ENCODE measurements at places on chromosomes 13 and 19.

GRCh38 chr13:100022798-100023197 is 41.2 kb downstream of the ZIC2 start:
- no peak for DNase-seq

- no peak for DNase-seq
Measured at GRCh38 chr19:37986048-37986750, 79.2 kb downstream of the SIPA1L3 start.

GRCh38 chr13:98975822-98976261 is 2.0 kb downstream of the DOCK9 start:
- DNase-seq: no peak

DNA sequence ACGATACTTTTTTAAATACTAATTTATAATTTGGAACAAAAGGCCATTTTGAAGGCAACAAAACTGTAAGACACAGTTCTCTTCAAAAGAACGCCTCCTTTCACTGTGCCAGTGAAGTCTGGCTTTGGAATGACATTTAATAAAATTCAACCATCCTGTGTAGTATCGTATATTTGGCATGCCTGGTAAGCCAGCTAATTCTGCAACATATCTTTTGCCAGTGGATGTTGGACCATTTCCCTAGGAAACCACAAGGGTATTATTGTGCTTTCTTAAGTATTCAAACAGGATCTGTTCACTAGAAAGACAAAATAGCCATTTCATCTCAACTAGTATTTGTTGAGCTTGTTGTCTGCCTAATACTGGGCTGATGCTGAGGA is 111.6 kb downstream of the RGCC start:
- no peak for DNase-seq

GRCh38 chr13:31749929-31750328 is 10.6 kb downstream of the RXFP2 start:
- no peak for DNase-seq

- DNase-seq: peak; percentile 47
Measured at GRCh38 chr19:32224371-32225244, 120.8 kb upstream of the ZNF507 start.

- DNase-seq: no peak
Measured at GRCh38 chr19:38544569-38545315, 73.0 kb downstream of the MAP4K1 start.

GRCh38 chr19:49403404-49404187 is 15.5 kb downstream of the KASH5 start:
- DNase-seq: no peak

DNA sequence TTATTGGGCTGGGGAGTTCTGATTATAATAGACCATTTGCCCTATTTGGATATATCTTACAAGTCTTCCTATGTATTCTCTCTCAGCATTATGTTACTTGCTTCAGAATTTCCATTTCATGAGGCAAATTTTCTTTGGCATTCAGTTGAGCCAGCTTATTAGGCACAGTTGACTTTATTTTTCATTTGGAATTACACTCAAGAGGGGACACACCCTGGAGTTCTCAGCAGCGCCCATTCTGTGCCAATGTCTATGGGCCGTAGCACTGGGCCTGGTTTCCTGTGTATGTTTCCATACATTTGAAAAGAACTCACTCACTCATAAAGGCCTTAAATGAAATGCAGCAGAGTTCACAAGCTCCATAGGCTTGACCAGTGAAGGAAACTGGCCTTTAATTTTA is 138.5 kb downstream of the KLF12 start:
- DNase-seq: no peak

DNA sequence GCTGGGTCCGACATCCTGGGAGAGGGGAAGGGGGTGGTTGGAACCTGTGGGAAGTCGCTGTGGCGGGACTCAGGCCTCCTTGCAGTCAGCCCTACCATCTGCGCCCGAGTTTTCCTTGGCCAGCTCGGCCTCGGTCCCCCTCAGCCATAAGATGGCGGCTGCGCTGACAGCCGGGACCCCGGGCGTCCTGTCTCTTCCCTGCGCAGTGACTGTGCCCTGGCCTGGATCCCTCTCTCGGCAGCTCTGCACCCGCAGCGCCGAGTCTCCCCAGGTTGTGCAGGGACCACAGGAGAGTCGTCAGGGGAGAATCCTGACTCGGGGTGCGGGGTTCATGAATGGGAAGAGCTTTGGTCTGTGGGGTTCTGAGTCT is 345 bp downstream of the ZNF257 start:
- DNase-seq: no peak

- DNase-seq: no peak
Measured at GRCh38 chr19:41682437-41682836, 5.6 kb downstream of the CEACAM7 start.

DNA sequence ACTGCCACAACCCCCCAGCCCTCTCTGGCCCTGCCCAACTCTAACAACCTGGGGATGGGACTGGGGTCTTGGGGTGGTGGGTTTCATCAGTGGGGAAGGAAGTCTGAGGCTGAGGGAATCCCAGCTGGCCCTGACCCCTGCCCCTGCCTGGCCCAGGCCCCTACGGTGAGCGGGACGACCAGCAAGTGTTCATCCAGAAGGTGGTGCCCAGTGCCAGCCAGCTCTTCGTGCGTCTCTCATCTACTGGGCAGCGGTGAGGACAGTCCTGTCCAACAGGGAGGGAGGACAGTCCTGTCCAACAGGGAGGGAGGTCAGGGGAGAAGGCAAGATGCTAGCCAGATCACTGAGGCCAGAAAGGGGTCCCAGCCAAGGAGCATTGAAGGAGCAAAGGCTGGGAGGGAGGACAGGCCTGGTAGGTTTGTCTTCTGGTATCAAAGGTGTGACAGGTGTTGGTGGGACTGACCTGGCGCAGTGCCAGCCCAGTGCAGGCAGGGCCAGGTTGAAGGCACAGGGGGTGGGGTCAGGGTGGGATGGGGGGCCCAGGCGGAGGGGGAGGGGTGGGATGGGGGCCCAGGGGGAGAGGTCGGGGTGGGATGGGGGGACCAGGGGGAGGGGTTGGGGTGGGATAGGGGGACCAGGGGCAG is 12.1 kb upstream of the LTBP4 start:
- DNase-seq: no peak

DNA sequence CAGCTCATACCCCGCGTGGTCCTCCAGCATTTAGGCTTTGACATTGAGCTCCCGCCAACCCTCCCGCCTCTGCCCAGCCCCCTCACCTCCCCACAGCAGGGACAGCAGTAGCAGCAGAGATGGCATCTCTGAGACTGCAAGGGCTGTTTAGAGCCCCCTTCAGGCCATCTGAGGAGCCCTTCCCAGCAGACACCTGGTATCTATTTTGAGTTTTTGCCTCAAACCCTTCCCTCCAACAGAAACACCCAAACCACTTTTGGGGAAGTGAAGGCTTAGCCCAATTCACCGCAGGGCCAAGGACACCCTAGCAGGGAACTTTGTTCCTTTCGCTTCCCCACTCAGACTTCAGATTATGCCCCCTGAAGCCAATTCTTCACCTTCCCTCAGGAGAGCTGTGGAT is 6.3 kb upstream of the ZNF175 start:
- no peak for DNase-seq

GRCh38 chr13:43935878-43936277 is 56.2 kb downstream of the LACC1 start:
- DNase-seq: no peak

GRCh38 chr13:21672287-21672680 is 1.4 kb downstream of the FGF9 start:
- DNase-seq: no peak

All from activated T-cell treated with anti-CD3 and anti-CD28 coated beads for 1 hour (primary cell).